ENCODE measurements at places on chromosomes 7 and 10.

DNA sequence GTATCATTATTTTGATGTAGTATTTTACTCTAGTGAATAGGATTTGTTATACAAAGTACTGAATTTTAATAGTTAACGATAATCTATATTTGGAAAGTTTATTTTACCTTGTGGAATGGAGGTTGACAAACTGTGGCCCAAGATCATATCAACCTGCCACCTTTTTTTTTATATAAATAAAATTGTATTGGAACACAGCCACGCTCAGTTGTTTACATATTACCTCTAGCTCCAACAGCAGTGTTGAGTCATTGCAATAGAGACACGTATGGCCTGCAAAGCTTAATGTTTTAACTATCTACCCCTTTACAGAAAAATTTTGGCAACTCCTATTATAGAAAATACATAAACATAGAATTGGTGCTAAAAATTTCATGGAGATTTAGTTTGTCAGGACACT is 239.3 kb downstream of the THSD7A start:
- H3K4me1 ChIP-seq = no peaks in the 10 kb centered on the region
- H3K36me3 ChIP-seq = no peaks in the 10 kb centered on the region

DNA sequence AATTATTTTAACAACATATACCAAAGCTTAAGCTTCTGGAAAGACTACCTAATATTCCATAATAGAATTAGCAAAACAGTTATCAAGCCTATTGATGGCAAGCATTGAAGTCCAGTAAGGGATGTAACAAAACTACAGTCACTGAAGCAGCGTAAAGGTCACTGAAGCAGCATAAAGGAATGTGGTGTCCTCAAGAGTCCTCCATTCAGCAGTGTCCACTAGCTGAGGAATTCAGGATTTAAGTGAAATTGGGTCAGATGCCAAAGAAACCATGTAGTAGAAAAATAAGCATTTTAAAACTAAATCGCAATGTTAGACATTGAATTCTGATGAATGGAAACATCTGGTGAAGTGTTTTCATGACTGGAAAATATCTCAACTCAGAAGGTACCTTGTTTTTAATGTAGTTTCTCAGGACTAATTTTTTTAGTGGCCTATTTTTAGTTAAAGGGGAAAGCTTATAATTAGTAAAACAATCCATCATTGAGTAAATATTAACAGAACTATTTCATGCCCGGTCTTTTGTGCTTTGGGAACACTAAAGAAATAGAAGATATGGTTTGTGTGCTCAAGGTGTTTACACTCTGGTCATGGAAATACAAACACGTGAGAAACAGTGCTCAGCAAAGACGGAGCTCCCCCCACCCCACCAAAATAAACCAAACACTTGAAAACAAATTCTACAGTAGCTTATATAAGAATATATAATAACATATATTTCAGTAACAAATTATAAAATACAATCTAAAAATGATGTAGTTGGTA is 121.4 kb downstream of the CDK14 start:
- peak overlapping the region; percentile 23 for H3K27ac ChIP-seq
- no peaks in the 10 kb centered on the region for H3K36me3 ChIP-seq
- H3K27me3 ChIP-seq = no peaks in the 10 kb centered on the region

DNA sequence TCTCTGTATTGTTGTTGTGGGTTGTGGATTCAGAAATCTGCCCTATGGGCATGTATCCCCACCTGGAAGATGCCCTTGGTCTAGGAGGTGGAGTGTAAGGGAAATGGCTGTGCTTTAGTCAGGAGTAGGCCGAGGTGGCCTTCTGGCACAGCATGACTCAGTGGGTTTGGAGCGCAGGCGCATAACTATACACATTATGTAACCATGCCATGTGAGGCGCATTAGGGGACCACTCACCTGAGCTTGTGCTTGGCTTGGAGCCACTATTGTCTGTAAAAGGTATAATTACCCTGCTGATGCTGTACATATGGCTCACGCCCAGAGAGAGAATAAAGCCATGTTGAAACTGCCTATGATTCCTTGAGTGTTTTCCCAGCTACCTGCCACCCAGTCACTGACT is 20.6 kb upstream of the ADAMTS14 start:
- H3K27ac ChIP-seq = peak overlapping the region; percentile 97
- H3K27me3 ChIP-seq = no peaks in the 10 kb centered on the region
- H3K4me3 ChIP-seq = no peak overlapping the region

DNA sequence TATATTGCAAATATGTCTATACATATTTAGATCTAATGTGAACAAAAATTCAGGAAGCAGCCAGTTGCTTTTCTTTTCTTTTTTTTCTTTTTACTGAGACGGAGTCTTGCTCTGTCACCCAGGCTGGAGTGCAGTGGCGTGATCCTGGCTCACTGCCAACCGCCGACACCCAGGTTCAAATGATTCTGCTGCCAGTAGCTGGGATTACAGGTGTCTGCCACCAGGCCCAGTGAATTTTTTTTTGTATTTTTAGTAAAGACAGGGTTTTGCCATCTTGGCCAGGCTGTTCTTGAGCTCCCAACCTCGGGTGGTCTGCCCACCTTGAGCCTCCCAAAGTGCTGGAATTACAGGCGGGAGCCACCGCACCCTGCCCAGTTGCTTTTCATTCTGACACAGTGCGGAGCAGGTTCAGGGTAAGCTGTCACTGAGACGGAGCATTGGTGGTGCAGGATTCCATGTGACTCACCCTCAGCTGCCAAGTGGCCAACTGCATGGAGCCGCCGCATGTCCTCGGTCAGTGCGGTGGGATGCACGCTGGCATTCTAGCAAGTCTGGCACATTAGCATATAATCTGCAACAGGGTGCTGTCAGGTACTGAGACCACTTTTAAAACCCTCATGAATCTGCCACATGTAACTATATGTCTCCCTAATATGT is 362.7 kb downstream of the DNAJB6 start:
- no peaks in the 10 kb centered on the region for H3K4me1 ChIP-seq
- H3K27me3 ChIP-seq = peaks cover 39% of the 10 kb centered on the region
- H3K27ac ChIP-seq = no peak overlapping the region
- no peak overlapping the region for H3K4me3 ChIP-seq

DNA sequence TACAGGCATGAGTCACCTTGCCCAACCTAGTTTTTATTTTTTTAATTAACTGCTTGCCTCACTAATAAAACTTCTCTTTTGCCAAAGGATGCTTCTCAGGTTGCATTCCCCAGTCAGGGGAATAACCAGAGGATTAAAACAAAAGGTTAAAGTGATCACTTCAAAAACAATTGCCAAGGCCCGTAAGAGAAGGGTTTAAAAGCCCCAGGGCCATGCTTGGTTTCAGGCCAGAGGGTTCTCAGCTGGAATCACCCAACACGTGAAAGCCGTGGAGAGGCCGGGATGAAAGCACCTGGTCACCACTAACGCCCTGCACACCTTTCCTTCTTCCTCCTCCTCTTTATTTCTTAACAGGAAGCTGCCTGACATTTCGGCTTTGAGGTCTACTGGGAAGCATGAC is 587.5 kb downstream of the PTPRN2 start:
- H3K4me3 ChIP-seq = no peak overlapping the region
- H3K36me3 ChIP-seq = no peaks in the 10 kb centered on the region
- peaks cover 7% of the 10 kb centered on the region for H3K4me1 ChIP-seq
- no peak for DNase-seq

DNA sequence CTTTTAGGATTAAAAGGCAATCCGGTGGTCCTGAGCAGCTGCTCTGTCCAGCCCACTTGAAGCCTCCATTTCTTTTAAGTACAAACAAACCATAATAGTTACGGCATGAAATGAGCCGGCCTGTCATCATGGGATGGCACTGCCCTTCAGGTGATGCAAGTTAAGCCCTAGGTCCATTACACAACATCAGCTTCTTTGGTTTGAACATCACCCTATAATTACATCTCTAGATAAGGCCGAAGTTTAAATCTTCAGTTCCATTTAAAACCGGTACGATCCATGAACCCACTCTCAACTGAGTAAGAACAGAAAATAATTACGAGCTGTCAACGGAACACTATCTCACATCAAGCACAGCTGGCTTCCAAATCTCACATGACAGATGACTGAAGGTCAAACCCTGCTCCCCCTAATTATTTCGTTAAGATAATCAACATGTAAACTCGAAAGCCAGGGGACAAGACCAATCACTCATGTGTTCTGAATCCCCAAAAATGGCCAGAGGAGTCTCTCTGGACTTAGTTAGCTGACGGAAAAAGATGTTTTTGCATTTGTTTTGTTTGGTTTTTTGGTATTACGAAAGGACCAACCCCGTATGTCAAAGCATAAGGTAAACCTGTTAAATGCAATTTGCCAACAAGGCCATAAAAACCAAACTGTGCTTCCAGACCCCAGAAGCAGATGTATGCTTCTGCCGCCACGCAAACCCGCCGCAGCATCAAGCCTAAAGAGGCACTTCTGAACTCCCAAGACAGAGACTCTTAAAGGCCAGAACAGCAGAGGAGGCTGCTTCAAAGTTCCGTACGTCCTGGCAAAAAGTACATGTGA is 10.8 kb downstream of the GNA12 start:
- H3K27me3 ChIP-seq = no peaks in the 10 kb centered on the region
- no peak for DNase-seq
- H3K36me3 ChIP-seq = peaks cover 34% of the 10 kb centered on the region
- H3K4me3 ChIP-seq = no peak overlapping the region
- peaks cover 2% of the 10 kb centered on the region for H3K4me1 ChIP-seq

DNA sequence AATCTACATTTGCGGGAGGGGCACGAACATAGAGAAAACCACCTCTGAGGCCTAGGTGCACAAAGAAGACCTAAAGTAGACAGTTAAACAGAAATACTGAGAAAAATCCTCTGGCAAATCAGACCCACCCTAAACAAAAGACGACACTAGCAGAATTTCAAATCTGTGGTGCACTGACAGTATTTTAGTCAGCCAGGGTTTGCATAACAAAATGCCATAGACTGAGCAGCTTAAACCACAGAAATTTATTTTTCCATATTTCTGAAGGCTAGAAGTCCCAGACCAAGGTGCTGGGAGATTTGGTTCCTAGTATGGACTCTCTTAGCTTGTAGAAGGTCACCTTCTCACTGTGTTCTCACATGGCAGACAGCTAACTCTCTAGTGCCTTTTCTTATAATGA is 26.3 kb downstream of the IPMK start:
- H3K27me3 ChIP-seq = no peaks in the 10 kb centered on the region
- DNase-seq = no peak
- no peak overlapping the region for H3K4me3 ChIP-seq
- H3K27ac ChIP-seq = no peak overlapping the region
- no peaks in the 10 kb centered on the region for H3K4me1 ChIP-seq

DNA sequence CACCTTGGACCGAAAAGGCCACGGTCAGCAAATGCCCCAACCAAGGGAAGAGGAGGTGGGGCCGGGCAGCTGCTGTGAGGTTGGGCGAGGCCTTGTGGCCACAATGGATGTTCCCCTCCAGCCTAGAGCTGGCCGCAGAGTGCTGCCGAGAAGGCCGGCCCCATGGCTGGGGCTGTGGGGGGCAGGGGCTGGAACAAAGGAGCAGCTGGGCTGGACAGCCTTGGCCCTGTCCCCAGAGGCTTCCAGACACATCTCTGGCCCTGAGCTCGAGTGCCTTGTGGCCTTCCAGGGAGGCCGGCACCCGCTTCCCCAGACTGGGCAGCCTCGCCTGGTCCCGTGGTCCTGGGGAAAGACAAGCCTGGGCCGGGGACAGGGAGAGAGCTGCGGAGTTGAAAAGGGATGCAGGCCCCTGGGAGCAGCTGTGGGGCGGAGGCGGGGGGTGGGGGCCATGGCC is 88.0 kb downstream of the PDGFA start:
- no peak overlapping the region for H3K4me3 ChIP-seq
- H3K36me3 ChIP-seq = no peaks in the 10 kb centered on the region
- DNase-seq = no peak
- H3K4me1 ChIP-seq = peaks cover 28% of the 10 kb centered on the region
- peaks cover 19% of the 10 kb centered on the region for H3K27me3 ChIP-seq
- no peak overlapping the region for H3K27ac ChIP-seq

DNA sequence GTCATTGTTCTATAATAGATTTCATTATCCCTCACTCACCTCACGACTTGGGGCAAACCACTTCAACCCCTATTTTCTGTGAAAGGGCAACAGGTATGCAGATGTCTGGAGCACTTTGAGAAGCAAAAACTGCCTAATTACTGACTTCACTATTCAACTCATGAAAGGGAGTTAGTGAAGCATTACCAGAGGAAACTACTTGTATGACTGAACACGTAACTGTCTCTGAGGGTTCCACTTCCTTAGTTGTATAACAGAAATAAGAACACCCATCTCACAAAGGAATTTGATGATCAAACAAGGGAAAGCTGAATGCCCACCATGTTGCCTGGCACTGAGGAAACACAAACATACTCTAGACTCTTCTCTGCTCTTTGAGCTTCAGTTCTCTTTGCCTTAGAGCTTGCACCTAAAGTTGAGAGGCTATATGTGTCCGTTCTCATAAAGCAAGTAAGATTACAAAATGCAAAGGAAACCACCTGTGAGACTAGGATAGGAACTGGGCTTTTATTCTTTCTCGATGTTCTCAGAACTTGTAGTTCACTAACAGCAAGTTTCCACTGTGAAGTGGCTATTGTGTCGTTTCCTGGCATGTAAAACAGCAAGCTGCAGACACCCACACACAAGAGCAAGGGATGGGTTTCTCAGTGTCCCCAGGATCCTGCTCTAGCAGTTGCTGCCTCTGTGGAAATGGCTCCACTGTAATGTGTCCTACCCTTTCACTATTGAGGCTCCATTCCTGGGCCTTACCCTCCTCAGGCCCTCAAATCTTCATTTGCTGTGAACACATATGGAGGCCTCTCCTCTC is 2.6 kb downstream of the TMEM243 start:
- peaks cover 2% of the 10 kb centered on the region for H3K27me3 ChIP-seq
- H3K36me3 ChIP-seq = peaks cover 2% of the 10 kb centered on the region
- H3K4me1 ChIP-seq = peaks cover 19% of the 10 kb centered on the region
- H3K27ac ChIP-seq = peak overlapping the region; percentile 15
- DNase-seq = peak; percentile 22

GRCh38 chr7:18132811-18133210 is 105.2 kb upstream of the PRPS1L1 start:
- H3K4me1 ChIP-seq = no peaks in the 10 kb centered on the region
- DNase-seq = no peak
- no peaks in the 10 kb centered on the region for H3K27me3 ChIP-seq

DNA sequence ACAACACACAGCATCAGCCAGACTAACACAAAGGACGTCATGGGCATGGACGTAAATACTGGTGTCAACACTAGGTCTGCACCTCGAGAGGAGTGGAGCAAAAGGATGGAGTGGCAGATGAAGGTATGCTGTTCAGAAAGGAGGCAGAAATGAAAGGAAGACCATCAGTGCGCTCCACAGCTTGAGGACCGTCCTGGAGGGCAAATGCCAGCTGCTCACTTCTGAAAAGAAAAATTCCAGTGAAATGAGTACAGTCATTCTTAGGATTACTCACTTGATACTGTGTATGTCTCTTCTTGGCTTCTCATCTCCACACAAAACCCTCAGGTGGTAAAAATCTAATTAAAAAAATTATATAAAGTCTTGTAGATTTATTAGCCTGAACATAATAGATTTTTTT is 44.8 kb downstream of the EGFR start:
- H3K4me3 ChIP-seq = no peak overlapping the region
- no peak for DNase-seq
- H3K36me3 ChIP-seq = no peaks in the 10 kb centered on the region

GRCh38 chr10:86863484-86863842 is 94.0 kb downstream of the MMRN2 start:
- H3K36me3 ChIP-seq = no peaks in the 10 kb centered on the region
- H3K27ac ChIP-seq = no peak overlapping the region
- H3K4me1 ChIP-seq = peaks cover 5% of the 10 kb centered on the region
- no peak overlapping the region for H3K4me3 ChIP-seq
- peak; percentile 47 for DNase-seq
- no peaks in the 10 kb centered on the region for H3K27me3 ChIP-seq

- peaks cover 9% of the 10 kb centered on the region for H3K36me3 ChIP-seq
- peak; percentile 94 for DNase-seq
- H3K27me3 ChIP-seq = peaks cover 7% of the 10 kb centered on the region
- H3K27ac ChIP-seq = peak overlapping the region; percentile 95
- peaks cover 42% of the 10 kb centered on the region for H3K4me1 ChIP-seq
These were observed 4.7 kb downstream of the PLAC9 start for GRCh38 chr10:80137031-80137862.

Measured in muscle of leg (tissue), 16 donors.